ENCODE measurements at places on chromosomes 7 and 10.

GRCh38 chr10:103458720-103459119 is at the start of gene CALHM1:
Gene CALHM1, minus strand, starts transcription at chr10:103458900. Its CDS starts 149 bp downstream, at chr10:103458751.
- no peak for DNase-seq

DNA sequence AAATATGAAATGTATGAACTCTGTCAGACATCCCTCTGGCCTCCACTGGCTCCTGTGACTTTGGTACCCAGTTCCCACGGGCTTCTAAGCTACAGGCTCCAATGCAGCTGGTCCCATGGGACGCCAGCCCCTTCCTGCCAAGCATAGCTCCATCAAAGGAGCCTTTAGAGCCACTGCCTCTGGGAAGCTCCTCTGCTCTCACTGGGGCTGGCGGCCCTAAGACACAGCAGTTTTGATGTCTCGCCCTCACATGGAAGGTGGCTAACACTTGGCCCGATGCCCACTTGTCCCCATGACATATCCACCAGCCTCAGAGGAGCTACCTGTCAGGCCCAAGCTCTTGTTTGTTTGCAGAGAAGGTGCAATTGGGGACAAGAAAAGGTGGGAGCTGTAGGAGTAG is 453.7 kb upstream of the LRRN3 start:
- no peak for DNase-seq

DNA sequence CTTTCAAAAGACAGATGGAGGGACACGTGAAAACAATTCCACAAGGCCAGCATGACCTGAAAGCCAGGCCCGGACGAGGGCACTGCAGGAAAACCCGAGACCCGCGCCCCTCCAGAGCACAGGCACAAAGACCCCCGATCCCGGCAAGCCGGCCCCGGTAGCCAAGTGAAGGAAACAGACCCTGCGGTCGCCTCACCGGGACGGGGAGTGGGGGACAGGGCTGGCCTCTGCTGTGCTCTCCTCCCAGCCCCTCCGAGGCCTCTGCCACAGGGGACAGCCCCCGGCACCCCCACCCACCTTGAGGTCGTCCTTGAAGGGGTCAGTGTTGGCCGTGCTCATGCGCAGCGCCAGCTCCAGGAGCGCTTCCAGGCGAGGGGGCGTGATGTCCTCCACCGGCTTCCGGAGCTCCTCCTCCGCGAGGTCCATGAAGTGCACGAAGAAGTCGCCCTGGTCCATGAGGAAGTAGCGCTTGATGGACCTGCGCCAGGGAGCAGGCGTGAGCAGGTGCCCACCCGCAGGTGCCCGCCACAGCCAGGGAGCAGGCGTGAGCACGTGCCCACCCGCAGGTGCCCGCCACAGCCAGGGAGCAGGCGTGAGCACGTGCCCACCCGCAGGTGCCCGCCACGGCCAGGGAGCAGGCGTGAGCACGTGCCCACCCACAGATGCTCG is 11.3 kb upstream of the ADAM8 start:
- no peak for DNase-seq

DNA sequence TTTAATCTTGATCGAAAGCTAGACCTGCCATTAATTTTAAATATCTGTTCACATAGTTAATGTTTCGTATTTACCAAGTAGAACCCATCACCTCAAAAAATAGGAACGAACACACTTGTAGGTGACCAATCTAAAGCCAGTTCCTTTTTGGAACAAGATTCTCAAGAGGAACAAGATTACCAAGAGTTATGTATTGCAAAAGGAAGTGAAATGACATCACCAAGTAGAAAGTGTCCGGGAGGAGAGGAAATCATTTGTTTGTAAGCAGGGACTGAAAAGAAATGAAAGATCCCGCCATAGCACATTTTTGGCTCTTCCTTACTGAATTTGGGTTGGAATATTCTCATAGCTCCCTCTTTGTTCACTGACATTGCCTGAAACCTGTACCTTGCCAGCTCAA is 1200.5 kb downstream of the SORCS1 start:
- DNase-seq, result peak; percentile 27

DNA sequence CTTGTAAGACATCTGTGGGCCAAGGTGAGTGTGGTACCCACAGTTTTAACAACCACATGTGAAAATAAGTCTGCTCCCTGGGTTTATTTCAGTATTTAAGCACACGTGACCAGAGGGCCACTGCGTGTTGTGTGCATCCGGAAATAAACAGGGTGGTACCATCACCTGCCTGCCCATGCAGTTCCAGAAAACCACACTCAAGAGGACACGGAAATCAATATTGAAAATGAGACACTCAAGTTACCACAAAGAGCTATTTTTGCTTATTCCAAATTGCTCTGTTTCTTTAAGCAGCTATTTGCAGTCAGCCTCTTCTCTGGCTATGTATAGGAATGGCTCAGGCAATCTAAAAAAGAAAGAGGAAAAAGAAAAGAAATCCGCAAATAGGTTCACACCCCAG is 71.8 kb upstream of the LOXL4 start:
- no peak for DNase-seq

DNA sequence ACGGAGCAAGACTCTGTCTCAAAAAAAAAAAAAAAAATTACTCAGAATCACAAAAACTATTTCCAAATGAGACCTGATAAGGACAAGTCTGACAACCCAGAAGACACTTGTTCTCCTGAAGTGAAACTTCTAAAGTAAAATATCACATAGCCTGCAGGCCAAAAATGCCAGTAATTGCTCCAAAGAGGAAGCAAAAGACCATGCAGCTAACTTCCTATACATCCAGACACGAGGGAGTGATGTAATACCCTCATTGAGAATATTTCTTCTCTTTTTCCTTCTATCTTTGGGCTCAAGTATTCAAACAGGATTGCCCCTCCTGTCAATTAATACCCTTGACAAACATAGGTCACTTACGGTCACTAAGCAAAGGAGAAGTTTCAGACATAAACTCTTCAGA is 31.2 kb downstream of the ARMH3 start:
- DNase-seq, result peak; percentile 57

Data from muscle of leg (tissue), 16 donors.